T-cell (primary cell): ENCODE measurements at places on chromosomes 2 and 18. TPM values are rescaled to one million over a fixed set of nuclear protein-coding genes. Genes with fewer than 3 reads are reported as not detected.

Gene ALPI
- total RNA-seq = not detected

Gene PJVK
- total RNA-seq = 1.9 TPM

Gene PFN4
- total RNA-seq = not detected

Gene CEBPZOS
- 38.6 TPM for total RNA-seq

Gene PRKAG3
- total RNA-seq = not detected

Gene TMEM247
- total RNA-seq = not detected

Gene KCNS3
- total RNA-seq = not detected

Gene NTSR2
- total RNA-seq = not detected

Gene EGR4
- total RNA-seq = 0.10 TPM

Gene FER1L5
- total RNA-seq = not detected

Gene MOCOS
- total RNA-seq = 0.47 TPM

Gene PAX8
- 1.2 TPM for total RNA-seq

Gene GKN1
- total RNA-seq = not detected

Gene LHCGR
- total RNA-seq = not detected

Gene LDLRAD4
- 57.6 TPM for total RNA-seq

Gene PLGLB2
- total RNA-seq = 0.82 TPM

Gene C2orf72
- not detected for total RNA-seq

Gene HRH4
- total RNA-seq = 0.86 TPM

GRCh38 chr2:171146633-171147032 is 14.1 kb downstream of the TLK1 start:
- no peak for DNase-seq

GRCh38 chr2:111917106-111917505 is 18.7 kb downstream of the MERTK start:
- DNase-seq = no peak

- no peak for DNase-seq
Measured at GRCh38 chr18:57561728-57562423, 24.6 kb downstream of the FECH start.

DNA sequence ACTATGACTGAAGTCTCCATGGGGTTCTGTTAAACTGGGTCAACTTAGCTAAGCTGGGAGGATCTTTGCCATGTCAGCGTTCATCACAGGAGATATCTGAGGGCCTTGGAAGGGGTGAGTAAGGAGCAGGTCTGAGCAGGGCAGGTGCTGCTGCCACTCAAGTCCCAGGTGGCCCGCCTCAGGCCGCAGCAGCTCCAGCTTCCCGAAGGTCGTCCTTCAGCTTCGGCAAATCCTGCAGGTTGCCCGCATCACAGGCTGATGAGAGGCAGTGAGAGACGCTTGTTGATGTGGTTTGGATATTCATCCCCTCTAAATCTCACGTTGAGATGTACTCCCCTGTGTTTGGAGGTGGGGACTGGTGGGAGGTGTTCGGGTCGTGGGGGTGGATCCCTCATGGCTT is 166.6 kb downstream of the VAPA start:
- no peak for DNase-seq

GRCh38 chr18:57440331-57441070 is 5.3 kb downstream of the ONECUT2 start:
- DNase-seq = no peak

DNA sequence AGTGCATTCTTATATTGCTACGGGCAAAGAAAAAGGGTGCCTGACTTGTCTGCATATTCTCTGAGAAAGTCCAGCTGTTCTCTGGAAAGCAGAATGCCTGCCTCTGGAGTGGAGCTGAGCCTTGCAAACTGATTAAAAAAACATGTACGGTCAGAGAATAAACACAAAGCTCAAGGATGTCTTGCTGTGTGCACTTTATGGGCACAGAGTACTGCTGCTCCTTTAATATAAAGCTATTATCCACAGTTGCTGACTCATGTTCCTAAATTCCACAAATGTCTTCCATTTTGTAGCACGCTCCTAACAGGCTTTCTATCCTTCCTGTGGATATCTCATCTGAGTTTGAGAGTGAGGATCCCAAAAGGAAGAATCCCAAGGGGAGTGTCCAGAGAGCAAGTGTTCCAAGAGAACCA is 229.0 kb downstream of the MREG start:
- DNase-seq = no peak

- no peak for DNase-seq
Measured at GRCh38 chr2:20205069-20205468, 19.9 kb downstream of the SDC1 start.

- peak; percentile 20 for DNase-seq
Measured at GRCh38 chr2:159516241-159516758, 100.0 kb downstream of the BAZ2B start.

- peak; percentile 7 for DNase-seq
Measured at GRCh38 chr18:62187543-62188510, 772 bp downstream of the RELCH start.

DNA sequence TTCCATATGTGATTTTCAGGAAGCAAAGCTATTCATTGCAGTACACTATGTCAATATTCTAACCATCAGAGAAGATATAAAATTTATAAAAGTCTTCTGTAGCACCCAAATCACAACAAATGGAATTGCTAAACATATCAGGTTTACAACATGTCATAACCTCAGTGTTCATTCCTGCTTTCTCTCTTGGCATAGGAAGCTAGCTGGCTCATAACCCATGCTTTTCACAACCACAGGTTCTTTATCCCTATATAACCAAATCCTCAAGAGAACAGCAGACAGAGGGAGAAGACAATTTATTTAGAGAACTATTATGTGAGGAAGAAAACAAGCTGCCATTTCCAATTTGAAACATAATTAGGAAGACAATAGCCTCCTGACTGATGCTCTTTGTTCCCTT is 997.0 kb upstream of the ACVR2A start:
- no peak for DNase-seq

DNA sequence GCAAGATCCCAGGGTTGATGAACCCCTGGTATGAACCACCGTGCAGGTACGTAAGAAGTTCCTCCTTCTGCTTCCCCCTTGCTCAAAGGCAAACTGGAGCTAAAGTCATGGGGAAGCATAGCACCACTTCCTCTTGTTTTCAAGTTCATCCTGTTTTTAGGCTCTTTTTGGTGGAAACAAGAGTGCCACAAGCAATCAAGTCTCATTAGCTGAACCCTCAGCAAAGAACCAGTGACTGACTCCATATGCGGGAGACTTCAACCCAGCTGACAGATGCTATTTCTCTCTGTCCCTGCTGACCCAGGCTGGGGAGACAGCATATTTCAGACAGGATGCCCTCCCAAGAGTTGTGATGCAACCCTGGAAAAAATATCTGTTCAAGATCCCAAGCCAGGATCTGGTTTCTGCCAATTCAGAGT is 47.7 kb downstream of the BCL2 start:
- DNase-seq = no peak

DNA sequence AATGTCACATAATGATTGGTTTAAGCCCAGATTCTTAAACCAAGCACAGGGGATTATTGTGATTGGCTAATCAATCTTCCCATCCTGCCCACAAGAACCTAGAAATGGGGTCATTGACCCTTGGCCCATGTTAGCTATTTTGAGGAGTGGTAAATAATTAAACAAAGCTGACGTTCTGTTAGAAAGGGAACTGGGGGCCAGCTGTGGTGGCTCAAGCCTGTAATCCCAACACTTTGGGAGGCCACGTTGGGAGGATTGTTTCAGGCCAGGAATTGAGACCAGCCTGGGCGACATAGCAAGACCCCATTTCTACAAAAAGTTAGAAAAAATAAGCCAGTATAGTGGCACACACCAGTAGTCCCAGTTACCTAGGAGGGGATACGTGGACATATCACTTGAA is 37.8 kb upstream of the PTPN4 start:
- DNase-seq = no peak

- DNase-seq = no peak
Measured at GRCh38 chr2:47459021-47459420, 56.1 kb downstream of the MSH2 start.

DNA sequence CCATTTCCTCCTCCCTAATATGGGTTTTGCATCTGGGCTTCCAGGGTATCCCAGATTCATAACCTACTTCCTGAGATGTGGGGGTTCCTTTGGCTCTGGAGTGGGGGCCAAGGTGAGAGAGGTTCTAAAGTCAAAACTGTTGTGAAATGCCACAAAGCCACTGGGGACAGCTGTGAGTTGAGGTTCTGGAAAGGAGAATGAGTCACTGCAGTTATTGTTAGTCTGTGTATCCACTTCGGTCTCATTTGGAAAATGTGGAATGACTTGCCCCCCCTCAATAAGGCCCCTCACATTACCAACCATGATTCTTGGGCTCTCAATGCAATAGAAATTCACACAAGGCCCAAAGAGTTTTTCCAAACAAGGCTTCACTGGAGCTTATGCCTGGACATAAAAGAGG is 51.1 kb upstream of the LGALSL start:
- DNase-seq = no peak

- DNase-seq = no peak
Measured at GRCh38 chr2:196435189-196435588, 204.3 kb upstream of the CCDC150 start.

GRCh38 chr2:7436096-7436906 is 519.1 kb downstream of the RNF144A start:
- no peak for DNase-seq

DNA sequence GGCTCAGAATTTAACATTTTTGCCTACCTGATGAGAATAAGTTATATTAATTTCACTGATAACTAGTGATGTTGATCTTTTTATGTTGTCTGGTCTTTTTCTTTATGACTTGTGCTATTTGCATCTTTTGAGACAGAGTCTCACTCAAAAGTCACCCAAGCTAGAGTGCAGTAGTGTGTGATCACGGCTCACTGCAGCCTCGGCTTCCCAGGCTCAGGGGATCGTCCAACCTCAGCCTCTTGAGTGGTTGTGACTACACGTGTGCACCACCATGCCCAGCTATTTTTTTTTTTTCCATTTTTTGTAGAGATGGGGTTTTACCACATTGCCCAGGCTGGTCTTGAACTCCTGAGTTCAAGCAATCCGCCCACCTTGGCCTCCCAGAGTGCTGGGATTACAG is 7.5 kb downstream of the SMCHD1 start:
- DNase-seq = no peak

GRCh38 chr2:179558010-179558934 is 293.6 kb upstream of the SESTD1 start:
- DNase-seq = no peak

- no peak for DNase-seq
Measured at GRCh38 chr2:176503776-176504175, 234.5 kb downstream of the MTX2 start.

GRCh38 chr2:239736358-239737143 is 288.6 kb downstream of the NDUFA10 start:
- DNase-seq = no peak

GRCh38 chr18:35514283-35514682 is 16.5 kb upstream of the INO80C start:
- no peak for DNase-seq
